ENCODE measurements at places on chromosomes 4 and X.

- DNase-seq, result no peak
Observed at GRCh38 chr4:24763631-24764297, 31.6 kb upstream of the SOD3 start.

- DNase-seq, result no peak
Observed at GRCh38 chr4:38659346-38659745, 4.7 kb upstream of the KLF3 start.

- no peak for DNase-seq
Observed at GRCh38 chr4:15020502-15021286, 18.4 kb downstream of the CPEB2 start.

- DNase-seq, result no peak
Observed at GRCh38 chr4:147809211-147809610, 77.3 kb downstream of the ARHGAP10 start.

DNA sequence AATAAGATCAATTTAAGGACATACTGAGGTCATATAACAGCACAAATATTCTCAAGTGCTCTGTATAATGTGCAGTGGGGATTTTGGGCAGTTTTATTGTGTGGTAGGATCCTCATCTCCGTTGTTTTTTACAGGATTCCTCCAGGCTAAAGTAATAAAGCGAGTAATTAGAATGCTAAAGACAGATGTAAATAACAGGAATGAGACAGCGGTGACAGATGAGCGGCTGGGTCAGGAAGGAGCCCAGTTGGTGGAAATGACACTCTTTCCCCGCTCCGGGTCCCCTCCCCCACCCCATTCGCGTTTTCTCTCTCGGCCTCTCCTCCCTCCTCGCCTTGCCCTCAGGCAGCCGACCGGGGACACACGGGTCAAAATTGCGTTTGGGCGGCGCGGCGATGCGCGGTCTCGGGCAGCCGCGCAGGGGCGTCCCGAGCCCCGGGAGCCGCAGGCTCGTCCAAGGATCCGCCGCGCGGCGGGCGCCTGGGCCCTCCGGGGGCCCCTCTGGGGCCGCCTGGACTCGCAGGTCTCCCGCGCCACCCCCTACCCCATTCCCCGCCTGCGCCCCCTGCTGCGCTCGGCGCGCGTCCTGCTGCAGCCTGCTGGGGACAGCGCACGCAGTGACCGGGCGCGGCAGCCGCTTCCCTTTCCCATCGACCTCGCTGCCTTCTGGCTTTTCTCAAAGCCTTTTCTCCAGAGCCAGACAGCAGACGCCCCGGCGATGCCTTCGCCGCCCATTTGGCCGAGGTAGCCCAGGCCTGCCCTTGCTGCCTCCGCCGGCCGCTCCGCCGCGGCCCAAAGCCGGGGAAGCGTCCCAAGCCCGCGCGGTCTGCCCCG, 16.2 kb downstream of the POU4F2 start:
- no peak for DNase-seq

DNA sequence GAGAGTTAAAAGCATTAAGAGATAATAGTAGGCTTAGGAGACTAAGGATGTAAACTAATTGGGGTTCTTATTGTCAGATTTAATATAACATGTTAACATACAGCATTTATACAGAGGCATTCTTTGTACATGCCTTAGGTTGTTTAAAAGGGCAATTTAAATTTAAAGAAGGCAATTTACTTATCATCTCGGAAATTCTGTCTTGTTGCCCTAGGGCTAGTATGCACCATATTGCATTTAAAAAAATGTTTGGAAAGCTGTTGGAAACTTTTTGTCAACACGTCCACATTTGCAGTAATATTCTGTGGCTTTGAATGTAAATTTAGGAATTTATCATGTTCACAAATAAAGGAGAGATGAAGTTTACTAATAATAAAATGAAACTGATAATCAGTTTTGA, 25.5 kb downstream of the GALNT7 start:
- no peak for DNase-seq

DNA sequence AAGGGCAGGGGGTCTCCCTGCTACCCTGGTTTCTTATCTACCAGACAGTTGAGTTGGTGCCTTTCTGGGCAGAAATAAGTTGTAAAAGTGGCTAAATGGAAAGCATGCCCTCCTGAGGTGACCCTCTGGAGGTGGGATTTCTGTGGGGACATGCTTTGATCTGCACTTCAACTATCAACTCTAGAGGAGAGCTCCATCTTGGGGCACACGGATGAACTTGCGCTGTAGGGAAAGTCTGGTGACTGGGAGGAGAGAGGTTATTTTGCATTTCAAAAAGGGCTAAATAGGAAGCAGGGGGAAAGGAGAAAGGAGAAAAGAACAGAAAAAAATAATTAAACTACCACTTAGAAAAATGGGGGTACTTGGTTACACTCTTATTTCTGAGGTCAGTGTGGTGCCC, 12.7 kb upstream of the RHOXF2B start:
- DNase-seq, result no peak

- DNase-seq, result no peak
Observed at GRCh38 chr4:27276307-27277073, 415.8 kb downstream of the STIM2 start.

- no peak for DNase-seq
Observed at GRCh38 chrX:96453139-96453538, 231.5 kb upstream of the DIAPH2 start.

DNA sequence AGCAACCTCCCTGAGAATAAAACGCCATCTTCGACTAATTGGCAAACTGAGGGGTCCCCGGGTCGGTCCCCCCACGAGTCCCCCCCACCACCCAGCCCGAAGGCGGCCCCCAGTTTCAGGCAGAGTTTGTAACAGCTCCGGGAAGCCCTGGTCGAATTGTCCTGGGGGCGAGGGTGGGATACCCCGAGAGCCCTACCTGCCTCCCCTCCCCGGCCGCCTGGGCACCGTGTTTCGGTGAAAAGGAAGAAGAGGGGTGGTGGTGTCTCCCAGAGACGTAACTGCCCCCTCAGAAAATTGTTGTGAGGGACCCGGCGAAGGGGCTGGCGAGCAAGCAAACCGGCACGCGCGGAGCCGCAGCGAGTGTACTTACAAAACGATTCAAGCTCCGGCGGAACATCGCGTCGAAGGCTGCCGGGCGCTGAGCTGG, 1.2 kb downstream of the ATP11C start:
- no peak for DNase-seq

- no peak for DNase-seq
Observed at GRCh38 chr4:40875507-40876150, 125.9 kb downstream of the NSUN7 start.

- no peak for DNase-seq
Observed at GRCh38 chr4:6620296-6620695, 20.2 kb upstream of the MRFAP1 start.

DNA sequence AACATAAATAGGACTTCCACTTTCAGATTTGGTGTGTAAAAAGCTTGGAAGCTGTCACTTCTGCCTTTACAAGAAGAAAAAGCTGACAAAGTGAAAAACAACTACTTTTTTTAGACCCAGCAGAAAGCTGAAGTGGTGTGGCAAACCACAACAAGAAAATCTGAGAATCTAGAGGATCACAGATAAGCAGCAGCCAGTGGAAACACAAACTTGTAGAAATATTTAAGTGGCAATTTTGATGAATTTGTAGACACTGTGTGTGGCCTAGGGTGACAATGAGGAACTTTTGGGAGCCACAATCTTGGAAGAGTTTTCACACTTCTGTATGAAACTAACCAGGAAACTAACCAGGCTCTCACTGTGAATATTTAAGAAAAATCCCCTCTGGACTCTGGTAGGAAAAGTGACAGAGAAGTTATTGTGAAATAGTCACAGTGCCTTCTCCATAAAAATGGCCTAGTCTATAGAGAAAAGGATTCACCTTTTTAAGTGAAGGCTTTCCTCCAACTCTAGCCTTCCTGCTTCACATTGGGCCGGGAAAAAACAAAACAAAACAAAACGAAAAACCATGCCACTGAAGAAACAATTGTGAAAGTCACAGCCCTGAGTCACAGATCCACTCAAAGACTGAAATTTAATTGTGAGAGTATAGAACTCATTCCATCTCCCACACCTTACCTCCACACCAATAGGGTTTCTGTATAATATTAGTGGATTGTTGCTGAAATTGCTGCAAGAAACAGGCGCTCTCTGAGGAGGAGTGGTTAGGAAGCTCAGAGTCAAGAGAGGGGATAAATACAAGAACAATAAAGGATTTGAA, 26.7 kb upstream of the GUCY1A1 start:
- no peak for DNase-seq

GRCh38 chr4:53235547-53235946, 130.3 kb downstream of the SCFD2 start:
- no peak for DNase-seq

Measured in central memory CD4-positive, alpha-beta T cell (primary cell).